ENCODE measurements at places on chromosomes 6 and 20.

GRCh38 chr20:50580842-50581544 is 70.8 kb downstream of the PTPN1 start:
- no peak for DNase-seq

DNA sequence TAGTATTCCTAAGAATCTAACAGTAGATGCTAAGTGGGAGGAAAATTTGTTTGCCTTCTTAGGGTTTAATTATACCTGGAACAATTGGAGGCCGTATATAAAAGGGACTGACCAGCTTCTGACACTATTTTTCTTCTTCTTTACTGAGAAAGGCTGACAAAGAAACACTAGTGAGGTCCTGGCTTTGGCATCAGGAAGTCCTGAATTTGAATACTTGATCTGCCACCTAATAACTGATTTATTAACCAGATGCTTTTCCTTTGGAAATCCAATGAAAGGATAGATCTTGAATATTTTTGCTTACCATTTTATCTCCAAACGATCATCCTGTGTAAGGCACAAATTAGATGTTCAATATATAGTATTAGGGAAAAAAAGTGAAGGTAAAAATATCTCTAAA is 382.5 kb downstream of the CENPW start:
- DNase-seq = no peak

DNA sequence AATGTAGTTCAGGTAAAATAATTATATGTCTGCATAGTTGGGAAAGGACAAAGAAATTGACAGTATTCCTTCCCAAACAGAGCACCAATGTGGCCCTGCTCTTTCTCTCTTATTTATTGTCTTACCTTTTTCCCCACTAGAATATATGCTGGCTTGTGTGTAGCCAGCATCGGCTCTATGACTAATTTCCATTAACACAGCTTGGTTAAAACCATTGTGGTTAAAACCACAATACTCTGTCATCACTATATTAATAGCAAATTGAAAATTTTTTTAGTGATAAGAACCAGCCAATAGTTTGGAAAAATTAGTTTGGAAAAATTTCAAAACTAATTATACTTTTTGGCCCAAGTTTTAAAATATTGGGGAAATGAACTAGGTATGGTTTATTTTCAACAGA is 535.1 kb downstream of the UTRN start:
- no peak for DNase-seq

DNA sequence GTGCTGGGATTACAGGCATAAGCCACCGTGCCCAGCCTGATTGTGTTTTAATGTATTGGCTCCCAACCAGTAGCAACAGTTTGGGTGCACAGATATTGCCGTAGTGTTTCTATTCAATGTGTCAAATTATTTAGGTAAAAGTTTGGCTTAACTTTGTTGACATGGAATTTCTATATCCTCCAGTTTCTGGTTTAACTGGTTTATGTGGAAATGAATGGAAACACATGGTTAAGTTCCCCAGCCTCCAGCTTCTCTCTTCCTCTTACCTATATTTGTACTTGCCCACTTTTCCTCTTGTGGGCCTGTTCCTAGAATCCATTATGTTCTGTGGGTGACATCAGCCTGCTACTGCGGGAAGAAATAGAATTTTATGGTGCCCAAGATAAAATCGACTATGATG is 53.9 kb upstream of the ESR1 start:
- DNase-seq = no peak

- no peak for DNase-seq
Measured at GRCh38 chr6:152004036-152004566, 196.6 kb downstream of the ESR1 start.

DNA sequence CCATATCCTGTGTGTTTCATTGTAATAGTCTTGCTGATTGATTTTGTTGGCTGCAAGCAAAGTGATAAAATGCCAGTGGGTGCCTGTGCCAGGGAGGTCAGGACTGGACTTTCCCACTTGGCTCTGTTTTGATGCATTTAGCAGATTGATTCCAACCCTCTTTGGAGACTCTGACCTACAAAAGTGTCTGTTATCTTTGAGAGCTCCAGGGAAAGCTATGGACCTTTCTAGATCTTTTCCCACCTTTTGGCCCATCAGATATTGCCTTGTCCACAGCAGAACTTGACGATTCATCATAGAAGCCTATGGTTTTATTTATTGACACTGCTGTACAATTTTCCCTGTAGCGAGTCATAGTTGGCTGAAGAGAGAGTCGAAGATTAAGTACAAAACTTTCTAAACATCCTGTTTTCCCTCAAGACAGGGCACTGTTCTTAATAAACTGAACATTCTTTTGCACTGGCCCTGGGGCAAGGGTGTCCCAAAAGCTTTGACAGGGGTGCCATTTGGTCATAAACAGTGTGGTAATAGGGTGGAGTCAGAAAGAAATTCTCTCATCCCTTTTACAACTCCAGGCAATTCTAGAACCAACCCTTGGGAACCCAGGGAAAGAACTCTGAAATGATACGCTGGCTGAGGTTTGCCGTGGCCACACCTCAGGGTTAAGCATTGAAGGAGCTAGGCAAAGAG is 53.7 kb downstream of the E2F3 start:
- DNase-seq = no peak

DNA sequence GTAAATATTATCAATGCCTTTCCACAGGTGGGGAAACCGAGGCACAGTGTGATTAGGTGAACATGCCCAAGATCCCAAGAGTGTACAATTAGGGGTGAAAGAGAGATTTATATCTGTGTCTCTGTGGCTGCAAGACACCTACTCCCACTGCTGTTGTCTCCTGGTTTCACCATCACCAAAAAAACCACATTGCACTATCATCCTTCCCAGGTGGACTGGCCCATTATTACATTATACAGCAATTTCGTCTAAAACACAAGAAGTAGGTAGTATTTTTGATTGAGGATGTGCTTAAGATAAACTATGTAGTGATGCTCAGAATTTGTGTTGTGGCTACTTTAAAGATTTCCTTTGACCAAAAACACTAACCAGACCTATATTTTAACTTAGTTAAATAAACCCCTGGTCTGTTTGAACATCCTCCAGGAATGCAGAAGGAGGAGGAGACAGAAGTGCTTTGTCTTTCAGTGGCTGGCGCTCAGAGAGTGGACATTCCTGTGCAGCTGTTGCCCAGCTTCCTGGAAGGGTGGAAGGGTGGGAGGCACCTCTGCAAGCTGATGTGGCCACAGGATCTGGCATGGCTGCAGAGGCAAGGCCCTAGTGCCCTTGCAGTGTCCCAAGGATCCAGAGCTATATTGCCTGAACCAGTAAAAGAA is 23.8 kb downstream of the DCBLD1 start:
- no peak for DNase-seq

DNA sequence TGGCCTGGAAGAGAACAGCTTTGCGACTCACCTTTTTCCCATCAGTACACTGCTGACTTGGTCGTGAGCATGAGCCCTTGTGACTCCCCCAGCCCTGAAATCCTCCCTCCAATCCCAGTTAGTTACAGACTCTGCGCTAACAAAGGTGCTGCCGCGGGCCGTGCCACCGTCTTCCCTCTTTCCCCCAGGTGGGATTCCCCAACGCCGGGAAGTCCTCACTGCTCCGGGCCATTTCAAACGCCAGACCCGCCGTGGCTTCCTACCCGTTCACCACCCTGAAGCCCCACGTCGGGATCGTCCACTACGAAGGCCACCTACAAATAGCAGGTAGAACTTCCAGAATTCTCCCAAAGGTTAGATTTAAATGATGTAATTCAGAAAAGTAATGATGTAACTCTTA is 16.1 kb downstream of the MTG2 start:
- no peak for DNase-seq

DNA sequence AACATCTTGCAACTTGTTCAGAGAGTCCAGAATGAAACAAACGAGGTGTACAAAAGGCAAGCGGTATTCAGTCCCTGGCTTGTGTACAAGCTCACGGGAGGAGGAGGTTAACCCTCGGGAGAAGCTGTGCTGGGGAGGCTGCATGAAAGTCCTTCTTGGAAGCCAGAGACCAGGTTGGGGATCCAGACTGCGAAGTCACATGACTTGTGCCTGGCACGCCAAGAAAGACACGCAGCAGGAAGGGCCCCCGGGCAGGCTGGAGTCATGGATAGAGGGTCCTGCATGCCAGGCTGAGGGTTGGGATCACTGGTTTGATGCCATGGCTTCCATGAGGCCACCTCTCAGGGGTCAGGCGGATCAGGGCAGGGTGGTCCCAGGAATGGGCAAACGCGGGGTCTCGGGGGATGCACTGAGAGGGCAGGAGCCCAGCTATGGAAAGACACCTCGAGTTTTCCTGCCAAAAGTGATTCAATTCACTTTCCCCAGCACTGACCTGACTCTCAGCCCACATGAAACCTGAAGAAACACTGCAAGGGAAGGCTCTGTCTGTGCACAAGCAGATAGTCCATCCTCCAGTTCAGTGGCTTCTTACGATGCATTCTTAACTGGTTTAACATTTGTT is 79.4 kb downstream of the DLL1 start:
- DNase-seq = no peak

GRCh38 chr20:23161244-23161891 is 75.2 kb upstream of the CD93 start:
- no peak for DNase-seq

DNA sequence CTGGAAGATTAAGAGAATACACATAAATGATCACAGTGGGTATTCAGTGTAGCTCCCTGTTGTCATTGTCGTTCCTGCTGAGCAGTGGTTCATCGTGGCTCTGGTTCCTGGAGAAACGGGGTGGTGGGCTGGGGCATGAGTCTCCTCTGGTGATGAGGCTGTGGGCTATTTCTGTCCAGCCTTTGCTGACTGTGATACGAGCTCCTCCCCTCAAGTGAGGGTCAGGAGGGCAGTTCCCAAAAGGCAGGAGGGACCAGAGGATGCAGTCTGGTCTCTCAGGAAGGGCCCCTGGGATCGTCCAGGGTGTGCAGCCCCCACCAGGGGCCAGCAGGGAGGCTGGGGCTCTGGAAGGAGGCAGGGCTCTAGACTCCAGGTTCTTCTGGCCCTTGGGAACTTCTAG is 31.1 kb upstream of the DLGAP4 start:
- DNase-seq = no peak

GRCh38 chr6:33950891-33951889 is 147.4 kb upstream of the MLN start:
- no peak for DNase-seq
